Tibial nerve (tissue), 4 donors: ENCODE measurements at places on chromosomes 7 and 10. TPM values are rescaled to one million over a fixed set of nuclear protein-coding genes. Genes with fewer than 3 reads are reported as not detected.

The MSS51 gene
- 3.3 TPM for total RNA-seq

The SPDYE8 gene
- not detected for total RNA-seq

The HOXA3 gene
- total RNA-seq, result 18.8 TPM

The FAM20C gene
- total RNA-seq, result 43.9 TPM

The PAX4 gene
- not detected for total RNA-seq

The LMBR1 gene
- 139 TPM for total RNA-seq

The ADAM22 gene
- 6.1 TPM for total RNA-seq

The NPC1L1 gene
- total RNA-seq, result 0.44 TPM

The MEST gene
- 75.6 TPM for total RNA-seq
